GM19239 (cell line): ENCODE measurements at places on chromosomes 6 and 20.

DNA sequence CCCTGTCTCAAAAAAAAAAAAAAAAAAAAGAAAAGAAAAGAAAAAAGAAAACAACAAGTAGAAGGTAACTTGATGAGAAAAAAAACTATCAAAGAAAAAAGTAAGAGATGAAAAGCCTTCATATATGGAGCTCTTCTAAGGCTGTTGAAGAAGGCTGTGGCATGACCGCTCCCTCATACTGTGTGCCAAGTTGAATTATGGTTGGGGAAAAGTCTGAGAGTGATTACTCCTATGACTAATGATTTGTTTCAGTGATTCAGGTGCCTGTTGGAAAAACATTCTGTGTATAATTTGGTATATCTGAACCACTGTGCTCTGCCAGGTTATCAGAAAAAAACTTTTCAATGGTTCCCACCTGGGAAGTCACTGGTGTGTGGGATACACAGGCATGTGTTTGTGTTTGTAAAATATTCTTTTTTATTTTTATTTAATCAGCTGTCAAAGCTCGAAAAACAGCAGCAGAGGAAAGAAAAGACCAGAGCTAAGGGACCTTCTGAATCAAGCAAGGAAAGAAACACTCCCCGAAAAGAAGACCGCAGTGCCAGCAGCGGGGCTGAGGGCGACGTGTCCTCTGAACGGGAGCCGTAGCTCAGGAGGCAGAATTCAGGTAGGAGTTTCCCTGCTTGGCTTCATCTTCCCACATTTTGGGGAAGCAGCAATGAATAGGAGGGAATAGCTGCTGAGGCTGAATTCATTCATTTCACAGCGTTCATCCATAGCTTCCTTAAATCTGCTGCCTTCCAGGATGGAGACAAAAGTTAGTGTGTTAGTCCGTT is 69.7 kb upstream of the SCP2D1 start:
- DNase-seq = no peak

DNA sequence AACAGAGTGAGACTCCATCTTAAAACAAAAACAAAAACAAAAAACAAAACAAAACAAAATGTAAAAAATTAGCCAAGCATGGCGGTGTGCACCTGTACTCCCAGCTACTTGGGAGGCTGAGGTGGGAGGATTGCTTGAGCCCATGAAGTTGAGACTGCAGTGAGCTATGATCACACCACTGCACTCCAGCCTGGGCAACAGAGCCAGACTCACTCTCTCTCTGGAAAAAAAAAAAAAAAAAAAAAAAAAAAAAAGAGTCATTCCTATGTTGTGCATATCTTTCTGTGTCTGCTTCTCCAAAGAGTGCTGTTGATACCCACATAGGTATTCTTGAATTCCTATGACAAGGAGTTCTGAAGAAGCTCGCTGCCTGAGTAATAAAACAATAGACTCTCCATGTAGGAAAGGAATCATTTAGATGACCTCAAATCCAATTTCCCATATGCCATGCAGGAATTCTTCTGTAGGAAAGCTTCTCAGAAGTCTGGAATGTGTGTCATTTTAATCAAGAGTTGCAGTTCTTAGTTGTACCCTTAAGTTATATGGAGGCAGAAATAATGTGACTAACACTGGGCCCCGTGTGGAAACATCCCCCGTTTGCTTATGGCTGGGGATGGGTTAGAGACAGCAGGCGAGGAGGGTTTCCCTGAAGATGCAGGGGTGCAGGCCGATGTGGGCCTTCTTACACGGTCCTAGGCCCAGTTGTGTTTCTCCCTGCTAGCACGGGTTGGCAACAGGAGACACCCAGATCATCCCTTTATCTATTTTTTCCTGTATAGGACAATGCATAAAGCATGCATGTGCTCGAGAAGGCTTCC is 79.4 kb downstream of the ZDHHC14 start:
- no peak for DNase-seq

DNA sequence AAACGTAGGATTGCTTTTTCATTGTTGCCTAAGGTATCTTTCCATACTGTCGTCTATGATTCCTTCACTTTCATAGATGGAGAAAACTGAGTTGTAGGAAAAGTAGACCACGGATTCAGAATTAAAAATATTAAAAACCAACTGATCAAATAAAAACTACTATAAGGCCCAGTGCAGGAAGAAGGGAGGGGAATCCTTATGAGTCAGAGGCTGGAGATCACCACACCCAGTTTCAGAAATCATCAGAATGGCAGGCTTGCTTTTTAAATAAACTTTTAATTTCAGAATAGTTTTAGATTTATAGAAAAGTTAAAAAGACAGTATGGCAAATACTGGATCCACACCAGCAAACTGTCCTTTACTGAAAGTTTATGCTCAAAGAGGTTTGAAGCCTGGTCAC is 32.0 kb upstream of the POPDC3 start:
- no peak for DNase-seq

- DNase-seq = peak; percentile 25
These were observed 11.8 kb upstream of the ZNF76 start for GRCh38 chr6:35247642-35248231.

- no peak for DNase-seq
These were observed 1.3 kb downstream of the SLC39A7 start for GRCh38 chr6:33201935-33202334.

- no peak for DNase-seq
These were observed 8.4 kb upstream of the COL20A1 start for GRCh38 chr20:63284544-63284949.

GRCh38 chr6:158013904-158014504 is 32.3 kb downstream of the SYNJ2 start:
- no peak for DNase-seq

DNA sequence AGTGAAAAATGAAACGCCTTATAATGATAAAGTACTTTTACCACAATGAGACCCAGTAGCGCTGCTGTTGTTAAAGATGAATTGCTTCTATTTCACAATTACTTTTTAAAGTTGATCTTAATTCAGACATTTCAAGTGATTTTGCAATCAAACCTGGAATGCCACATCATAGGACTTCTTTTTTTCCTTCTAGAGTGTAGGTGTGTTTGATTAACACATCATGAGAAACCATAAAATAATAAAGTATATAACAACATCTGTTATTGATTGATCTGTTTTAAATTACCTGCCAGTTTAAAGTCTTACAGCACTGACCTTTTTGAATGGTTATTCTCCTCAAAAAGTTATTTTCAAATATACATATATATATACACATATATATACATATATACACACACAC is 38.6 kb downstream of the HEBP2 start:
- no peak for DNase-seq

DNA sequence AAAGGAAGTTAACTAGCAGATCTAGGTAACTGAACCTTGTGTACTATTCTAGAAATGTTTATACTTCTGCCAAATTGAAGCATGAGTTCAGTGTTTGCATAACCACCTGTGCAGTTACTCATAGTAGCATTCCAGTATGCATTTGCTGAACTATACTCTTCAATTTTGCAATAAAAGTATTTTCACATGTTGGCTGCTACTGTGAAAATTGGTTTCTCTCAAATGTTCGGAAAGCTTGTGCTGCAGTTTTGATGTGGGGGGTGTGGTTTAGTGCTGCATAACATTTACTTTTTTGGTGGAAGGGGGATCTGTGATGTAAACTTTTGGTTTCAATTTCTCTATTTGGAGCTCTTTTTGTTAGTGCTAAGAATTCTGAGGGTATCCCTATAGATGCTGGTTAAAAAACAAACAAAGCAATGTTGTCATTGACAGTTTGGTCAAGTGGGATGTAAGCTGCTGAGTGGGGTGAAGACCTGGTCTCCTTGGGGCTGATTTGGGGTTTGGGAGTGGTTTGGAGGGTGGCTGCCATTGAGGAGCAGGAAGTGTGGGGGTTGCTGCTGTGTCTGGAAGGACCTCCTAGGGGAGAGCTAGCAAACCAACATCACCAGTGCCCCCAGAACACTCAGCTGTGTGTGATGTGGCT is 87.8 kb downstream of the CARMIL1 start:
- DNase-seq = peak; percentile 10

- DNase-seq = no peak
These were observed 99.8 kb downstream of the TMEM242 start for GRCh38 chr6:157223511-157223910.

GRCh38 chr20:35618263-35619131 is 2.9 kb downstream of the SPAG4 start:
- DNase-seq = no peak

DNA sequence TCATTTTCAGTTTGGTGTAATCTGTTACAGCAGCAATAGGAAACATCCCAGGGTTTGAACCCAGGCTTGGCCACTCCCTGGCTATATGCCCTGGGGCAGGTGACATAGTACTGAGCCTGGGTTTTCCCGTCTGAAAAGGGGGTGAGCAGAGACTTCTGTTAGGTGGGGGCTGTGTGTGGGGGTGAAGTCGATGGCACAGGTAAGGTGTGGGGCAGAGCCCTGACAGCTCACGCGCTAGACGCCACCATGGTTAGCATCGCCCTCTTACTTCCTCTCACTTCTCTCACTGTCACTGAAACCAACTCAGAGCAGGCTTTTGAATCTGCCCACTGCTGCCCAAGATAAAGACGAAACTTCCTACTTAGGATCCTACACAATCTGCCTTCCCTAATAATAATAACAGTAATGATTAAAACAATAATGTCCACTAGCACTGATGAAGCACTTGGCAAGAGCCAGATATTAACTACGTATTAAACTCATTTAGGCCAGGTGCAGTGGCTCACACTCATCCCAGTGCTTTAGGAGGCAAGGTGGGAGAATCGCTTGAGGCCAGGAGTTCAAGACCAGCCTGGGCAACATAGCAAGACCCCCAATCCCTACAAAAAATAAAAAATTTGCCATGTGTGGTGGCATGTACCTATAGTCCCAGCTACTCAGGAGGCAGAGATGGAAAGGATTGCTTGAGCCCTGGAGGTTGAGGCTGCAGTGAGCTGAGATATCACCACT is 117.9 kb upstream of the PTPN1 start:
- DNase-seq = no peak

DNA sequence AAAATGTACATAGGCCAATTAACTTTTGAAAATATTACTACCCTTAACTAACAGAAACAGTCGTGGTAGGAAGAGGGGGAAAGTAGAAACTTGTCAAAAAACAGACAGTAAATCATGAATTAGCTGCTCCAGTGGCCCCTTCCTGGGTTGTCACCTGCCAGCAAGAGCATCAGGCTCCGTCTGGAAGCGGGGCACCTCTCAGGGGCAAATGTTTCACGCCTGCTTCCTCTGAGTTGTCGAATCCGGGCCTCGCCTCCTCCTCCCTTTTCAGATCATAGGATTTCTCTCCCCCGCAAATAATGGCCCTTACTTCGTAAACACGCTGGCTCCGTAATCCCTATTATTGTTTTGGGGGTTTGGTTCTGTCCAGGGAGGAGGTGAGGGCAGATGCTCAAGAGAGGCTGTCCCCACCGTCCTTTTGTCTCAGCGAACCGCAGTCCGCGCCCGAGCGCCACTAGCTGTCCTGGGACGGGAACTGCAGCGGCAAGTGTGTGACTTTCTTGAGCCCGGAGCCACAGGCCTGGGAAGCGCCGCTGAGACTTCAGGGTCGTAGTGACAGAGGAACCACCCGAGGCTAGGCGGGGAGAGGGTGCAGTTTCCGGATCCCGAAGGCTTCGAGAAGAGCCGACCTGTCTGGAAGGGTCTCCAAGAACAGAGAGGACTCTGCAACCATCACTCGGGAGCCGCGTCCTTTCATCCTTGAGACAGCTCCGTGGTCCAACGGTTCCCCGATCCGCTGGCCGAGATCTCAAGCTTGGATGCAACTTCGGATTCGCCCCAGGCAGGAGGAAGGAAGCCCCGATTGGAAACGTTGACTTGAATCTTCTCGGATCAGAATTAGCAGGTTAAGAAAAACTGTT is 214.5 kb upstream of the ZNF184 start:
- DNase-seq = no peak
